ENCODE measurements at places on chromosomes 7 and 10.
A peak's percentile ranks its signal among the peaks of the same experiment; 100 is the strongest.

DNA sequence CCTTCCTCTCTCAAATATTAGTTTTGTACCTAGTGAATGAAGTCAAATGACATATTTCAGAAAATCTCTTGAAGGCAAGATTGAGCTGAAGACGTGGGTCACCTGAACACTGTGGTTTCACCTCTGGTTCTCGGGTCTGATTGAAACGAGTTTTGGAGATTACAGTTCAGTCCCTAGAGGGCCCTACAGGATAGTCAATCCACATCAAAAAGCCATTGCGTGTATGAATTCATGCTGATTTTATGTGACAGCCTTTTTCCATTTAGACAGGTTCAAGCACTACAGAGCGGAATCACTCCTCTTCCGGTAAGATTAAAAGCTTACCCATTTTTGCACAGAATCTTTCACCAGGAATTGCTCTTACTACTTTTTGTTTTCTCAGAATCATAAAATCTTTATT is 62.2 kb downstream of the VIM start:
- no peaks in the 10 kb centered on the region for H3K36me3 ChIP-seq
- peak; percentile 30 for DNase-seq
- no peak overlapping the region for H3K4me3 ChIP-seq
- no peak overlapping the region for H3K27ac ChIP-seq
- H3K4me1 ChIP-seq = peaks cover 6% of the 10 kb centered on the region
- H3K27me3 ChIP-seq = peaks cover 9% of the 10 kb centered on the region

DNA sequence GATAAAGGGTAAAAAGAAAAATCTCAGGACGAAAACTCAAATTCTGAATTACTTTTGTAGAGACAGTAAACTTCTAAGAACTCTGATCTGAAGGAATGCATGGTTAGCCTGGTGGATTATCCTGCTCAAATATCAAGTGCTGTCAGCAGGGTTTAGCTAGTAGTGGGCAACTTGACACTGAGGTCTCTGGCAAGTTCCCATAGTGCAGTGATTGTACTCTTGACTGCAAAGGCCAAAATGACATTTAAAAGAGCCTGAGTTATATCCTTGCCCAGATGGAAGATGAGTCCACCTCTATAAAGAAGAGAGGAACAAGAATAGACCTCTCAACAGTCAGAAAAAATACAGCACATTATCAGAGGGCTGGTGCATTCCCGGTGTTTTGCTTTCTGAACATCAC is 304.5 kb upstream of the IMMP2L start:
- no peaks in the 10 kb centered on the region for H3K36me3 ChIP-seq
- H3K27ac ChIP-seq = no peak overlapping the region
- H3K4me1 ChIP-seq = no peaks in the 10 kb centered on the region
- no peak overlapping the region for H3K4me3 ChIP-seq
- no peak for DNase-seq
- H3K27me3 ChIP-seq = no peaks in the 10 kb centered on the region

GRCh38 chr10:126732308-126732707 is 61.8 kb upstream of the C10orf90 start:
- DNase-seq = no peak
- no peaks in the 10 kb centered on the region for H3K27me3 ChIP-seq
- H3K36me3 ChIP-seq = no peaks in the 10 kb centered on the region
- H3K4me1 ChIP-seq = no peaks in the 10 kb centered on the region
- H3K27ac ChIP-seq = no peak overlapping the region

- peaks cover 4% of the 10 kb centered on the region for H3K27me3 ChIP-seq
- DNase-seq = no peak
- no peak overlapping the region for H3K27ac ChIP-seq
- no peaks in the 10 kb centered on the region for H3K36me3 ChIP-seq
- H3K4me3 ChIP-seq = no peak overlapping the region
Observed at GRCh38 chr10:111390813-111391563, 314.2 kb downstream of the ADRA2A start.
